WTC11 (cell line): ENCODE measurements at places on chromosomes 4 and X. TPM values are rescaled to one million over a fixed set of nuclear protein-coding genes. Genes with fewer than 3 reads are reported as not detected.
A peak's percentile ranks its signal among the peaks of the same experiment; 100 is the strongest.

DNA sequence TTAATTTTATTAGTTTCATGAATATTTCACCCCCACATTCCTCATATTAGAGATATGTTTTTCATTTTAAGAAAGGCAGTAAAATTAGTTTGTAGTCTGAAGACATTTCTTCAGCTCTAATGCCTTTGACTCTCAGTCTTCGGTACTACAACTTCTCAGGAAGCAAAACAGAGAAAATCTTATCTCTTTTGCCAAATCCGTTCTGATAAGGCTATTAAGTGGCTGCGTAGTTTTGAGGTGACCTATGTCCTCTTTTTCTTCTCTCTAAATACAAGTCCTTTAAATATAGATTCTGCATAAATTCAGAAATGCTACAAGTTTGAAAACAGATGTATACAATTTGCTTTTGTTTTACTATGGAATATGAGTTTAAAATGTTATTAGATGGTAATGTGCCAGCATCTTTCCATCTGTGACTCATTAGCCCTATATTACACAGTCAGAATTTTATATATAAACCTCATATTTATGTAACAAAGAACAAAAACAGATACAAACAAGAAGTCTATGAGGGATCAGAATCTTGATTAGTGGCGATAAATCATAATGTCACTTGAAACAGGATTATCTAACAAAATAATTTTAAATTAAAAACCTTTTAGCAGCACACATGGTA, 181.2 kb upstream of the ETNPPL start:
- no peak for DNase-seq

Gene TMEM35A
- total RNA-seq = 3.9 to 4.2 TPM (median 3.9 TPM) in 3 replicates

GRCh38 chrX:147901461-147902126, 10.1 kb upstream of the FMR1 start:
- DNase-seq = no peak

DNA sequence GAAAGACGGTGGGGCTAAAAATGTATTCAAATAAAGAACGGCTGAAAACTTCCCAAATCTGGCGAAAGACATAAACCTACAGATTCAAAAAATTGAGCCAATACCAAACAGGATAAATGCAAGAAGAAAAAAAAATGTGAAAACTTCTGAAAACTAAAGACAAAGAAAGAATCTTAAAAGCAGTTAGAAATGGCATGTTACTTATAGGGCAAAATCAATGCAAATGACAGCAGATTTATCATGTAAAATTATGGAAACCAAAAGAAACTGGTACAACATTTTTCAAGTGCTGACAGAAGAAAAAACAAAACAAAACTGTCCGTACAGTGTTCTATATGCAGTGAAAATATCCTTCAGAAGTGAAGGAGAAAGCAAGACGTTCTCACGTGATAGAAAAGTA, 239.0 kb downstream of the PDGFC start:
- DNase-seq = no peak

Gene PRDM5
- total RNA-seq = 31.3 to 47.0 TPM (median 32.5 TPM) in 3 replicates

- no peak for DNase-seq
Observed at GRCh38 chrX:153406903-153407302, 4.4 kb upstream of the ZFP92 start.

DNA sequence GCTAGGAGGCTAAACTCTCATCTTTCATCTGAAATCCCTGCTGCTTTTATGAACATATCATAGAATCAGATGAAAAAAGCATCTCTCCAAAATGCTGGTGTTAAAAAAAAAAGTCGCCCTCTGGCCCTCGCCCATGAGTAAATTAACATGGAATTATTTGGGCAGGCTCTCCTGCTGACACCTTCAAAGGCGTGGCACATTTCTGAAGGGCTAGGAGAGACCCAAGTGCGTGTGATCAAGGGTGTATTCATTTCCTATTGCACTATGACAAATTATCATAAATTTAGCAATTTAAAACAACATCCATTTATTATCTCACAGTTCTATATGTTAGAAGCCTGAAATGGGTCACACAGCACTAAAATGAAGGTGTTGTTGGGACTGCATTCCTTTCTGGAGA, 5.1 kb downstream of the ANXA3 start:
- no peak for DNase-seq

GRCh38 chrX:106696502-106696901, 30.0 kb upstream of the RNF128 start:
- DNase-seq = no peak

DNA sequence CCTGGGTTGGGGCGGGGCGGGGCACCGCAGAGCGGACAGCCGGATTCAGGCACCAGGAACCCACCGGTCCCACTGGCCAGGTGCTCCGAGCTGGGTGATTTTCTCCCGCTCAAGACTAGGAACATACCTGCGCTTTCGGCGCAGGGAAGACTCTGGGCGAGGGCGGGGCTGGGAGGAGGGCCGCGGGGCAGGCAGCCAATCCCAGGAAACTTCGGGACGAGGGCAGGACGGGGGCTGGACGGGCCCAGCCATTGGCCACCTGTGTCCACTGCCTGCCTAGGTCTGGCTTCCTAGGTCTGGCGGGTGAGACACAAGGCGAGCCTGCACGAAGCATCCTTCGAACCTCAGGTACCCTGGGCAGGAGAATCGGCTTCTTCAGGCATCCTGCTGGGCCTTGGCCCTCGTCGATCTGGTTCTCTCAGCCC, 274 bp upstream of the ERVMER34-1 start:
- peak; percentile 90 for DNase-seq

Gene TRAM1L1
- 2.0 to 2.5 TPM (median 2.3 TPM) in 3 replicates for total RNA-seq

DNA sequence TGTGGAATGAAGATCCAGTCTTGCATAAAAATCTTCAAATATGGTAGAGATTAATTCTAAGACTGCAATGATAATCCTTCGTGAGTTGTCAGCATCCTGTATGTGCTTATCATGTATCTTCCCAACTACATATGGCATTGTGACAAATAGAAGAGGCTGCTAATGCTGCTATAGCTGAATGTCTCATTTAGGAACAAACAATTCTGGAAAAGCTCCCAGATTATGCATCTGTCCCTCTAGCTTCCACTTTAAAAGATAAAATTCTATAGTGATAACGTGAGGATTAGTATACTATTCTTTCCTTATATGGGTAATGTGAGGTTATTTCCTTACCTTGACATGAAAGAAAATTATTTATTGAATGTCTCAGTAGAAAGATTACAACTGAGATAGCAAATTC, 930.9 kb downstream of the DMD start:
- DNase-seq = no peak

- no peak for DNase-seq
Observed at GRCh38 chr4:76898385-76898692, 395 bp upstream of the SOWAHB start.

- no peak for DNase-seq
Observed at GRCh38 chrX:46200413-46200812, 344.8 kb downstream of the ZNF674 start.

DNA sequence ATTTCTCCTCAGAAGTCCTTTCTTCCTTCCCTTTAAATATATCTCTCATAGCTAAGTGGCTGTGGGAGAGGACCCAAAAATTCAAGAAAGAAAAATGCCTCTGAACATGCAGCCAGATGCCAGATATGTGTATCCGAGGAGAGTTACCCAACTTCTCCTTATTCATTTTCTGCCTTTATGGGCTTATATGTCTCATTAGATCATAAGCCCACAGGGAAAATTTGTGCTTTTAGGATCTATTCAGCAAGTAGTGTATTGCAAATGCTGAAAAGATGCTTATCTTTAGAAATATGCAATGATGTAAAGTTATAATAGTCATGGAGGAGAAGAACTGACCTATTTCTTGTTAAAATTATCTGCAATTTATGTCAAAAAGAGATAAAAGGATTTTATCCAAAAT, 371.8 kb upstream of the NOCT start:
- DNase-seq = no peak

DNA sequence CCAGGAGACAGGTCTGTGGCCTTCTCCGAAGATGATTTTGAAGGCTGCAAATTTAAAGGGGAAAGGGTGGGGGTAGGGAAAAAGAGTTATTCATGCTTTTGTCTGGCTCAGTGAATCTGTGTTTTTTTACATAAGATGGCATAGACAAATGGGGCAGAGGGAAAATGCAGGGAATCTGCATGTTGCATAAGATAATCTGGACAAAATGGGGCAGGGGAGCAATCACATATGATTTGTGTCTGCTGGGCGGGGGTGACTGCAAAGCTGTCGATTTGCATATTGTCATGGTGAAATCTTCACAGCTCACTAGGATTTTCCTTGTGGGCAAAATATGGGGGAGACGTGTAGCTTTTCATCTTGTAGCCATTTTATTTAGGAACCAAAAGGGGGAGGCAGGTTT, 29.4 kb upstream of the GYG2 start:
- no peak for DNase-seq

DNA sequence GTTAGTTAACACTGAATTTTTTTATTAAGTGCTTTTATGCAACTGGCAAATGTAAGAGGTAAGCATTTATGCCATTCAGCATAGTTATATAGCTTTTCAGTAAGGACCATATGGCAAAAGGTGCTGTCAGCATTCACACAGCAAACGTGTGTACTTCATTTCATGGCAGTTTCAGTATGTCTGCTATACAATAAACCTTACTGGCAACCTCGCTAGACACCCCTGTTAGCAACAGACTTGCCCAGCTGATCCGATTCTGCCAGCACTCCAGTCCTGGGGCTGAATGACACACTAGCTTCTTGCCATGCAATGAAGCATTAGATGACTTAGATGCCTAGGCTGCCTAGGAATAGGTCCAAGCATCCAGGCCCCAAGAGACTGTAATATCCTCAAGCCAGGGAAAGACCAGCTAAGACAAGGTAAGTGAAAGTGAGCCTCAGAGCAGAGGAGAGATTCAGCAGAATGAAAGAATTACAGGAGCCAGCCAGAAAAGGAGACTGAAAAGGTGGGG, 47.3 kb upstream of the DOCK11 start:
- DNase-seq = no peak

DNA sequence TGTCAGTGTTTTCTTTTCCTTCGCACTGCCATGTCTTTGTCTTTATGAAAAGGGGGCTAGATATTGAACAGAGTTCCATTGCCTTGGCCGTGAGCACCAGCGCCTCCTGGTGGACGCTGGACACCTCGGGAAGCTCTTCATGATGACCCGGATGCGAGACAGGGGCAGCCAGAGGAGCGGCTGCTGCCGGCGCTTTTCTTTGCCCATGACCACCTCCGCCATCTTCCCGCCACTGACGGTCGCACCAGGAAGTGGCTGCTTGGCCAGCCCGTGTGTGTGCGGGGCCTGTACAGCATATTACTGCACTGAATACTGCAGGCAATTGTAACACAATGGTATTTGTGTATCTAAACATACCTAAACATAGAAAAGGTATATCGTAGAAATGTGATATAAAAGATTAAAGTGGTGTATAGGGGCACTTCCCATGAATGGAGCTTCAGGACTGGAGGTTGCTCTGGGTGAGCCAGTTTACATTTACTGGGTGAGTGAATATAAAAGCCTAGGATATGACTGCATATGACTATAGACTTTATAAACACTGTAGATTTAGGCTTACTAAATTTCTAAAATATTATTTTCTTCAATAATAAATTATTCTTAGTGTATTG, 15.8 kb upstream of the GRIA2 start:
- DNase-seq = peak; percentile 81

Gene PAGE4
- total RNA-seq = 0.82 to 1.5 TPM in 2 of 3 replicates, not detected in the other

- DNase-seq = peak; percentile 71
Observed at GRCh38 chrX:133776072-133776471, 209.3 kb downstream of the GPC3 start.

GRCh38 chrX:133415276-133416105, at the start of gene GPC4:
GPC4 (minus strand) TSS chrX:133415489; CDS start chrX:133414965, 524 bp downstream.
- peak; percentile 73 for DNase-seq

DNA sequence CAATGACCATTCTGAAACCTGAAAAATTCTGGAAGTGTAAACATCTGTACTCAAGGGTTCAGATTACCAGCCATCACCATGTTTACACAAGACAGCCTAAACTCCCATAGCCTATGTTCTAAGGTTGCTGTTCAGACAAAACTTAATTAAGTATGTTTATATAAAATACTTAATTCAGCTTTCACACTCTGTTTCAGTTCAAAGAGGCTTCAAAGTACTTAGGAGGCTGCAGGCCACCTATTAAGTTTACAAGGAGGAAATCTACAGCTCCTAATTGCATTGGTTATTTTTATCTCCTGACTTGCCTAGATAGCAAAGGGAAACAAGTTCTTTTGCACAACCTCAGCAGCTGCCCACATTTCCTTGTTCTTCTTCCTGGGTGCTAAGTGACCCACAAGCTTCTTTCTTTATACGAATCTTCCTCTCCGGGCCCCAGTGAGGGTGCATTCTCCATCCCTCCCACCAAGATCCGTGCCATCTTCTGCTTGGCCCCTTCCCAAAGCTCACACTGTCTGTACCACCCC, 2.0 kb downstream of the GAK start:
- DNase-seq = no peak

DNA sequence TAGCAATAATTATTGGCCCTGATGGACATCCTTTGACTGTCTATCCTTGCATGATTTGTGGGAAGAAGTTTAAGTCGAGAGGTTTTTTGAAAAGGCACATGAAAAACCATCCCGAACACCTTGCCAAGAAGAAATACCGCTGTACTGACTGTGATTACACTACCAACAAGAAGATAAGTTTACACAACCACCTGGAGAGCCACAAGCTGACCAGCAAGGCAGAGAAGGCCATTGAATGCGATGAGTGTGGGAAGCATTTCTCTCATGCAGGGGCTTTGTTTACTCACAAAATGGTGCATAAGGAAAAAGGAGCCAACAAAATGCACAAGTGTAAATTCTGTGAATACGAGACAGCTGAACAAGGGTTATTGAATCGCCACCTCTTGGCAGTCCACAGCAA, 60.7 kb downstream of the ZFX start:
- no peak for DNase-seq

DNA sequence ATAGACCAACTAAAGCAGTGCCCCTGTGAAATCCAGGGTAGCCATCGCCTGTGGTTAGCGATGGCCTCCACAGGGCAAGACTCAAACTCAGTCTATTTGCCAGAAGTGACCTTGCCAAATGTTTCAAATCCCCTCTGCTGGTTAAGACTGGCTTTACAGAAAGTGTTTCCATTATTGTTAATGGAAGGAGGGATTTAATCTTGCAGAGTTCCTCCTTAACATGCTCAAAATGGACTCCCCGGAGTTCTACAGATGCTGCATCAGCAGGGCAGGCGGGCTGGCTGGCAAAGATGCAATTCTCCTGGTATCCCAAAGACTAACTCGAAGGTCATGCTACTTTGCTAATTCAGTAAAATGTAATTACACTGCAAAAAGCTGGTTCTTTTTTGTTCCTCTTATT, 313.0 kb upstream of the SLC7A11 start:
- DNase-seq = no peak

DNA sequence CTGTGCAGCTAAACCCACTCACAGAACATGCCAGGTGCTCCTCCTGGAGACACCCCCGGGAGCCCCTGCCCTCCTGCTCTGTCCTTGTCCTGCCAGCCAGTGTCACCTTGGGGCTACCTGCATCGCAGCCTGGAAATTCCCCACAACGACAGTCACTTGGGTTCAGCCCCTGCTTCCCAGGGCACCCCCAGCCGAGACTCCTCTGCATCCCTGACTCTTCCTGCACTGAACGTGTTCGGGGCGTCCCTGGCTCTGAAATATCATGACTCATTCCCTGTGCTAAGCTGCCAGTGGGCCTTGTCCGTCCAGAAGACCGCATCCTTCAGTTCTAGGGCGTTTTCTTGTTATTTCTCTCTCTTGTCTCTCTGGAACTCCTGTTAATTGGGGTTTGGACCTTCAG, 5.8 kb downstream of the CFAP99 start:
- no peak for DNase-seq
